Astrocyte (in vitro differentiated cells and primary cell): ENCODE measurements at places on chromosomes 12 and 14. TPM values are rescaled to one million over a fixed set of nuclear protein-coding genes. Genes with fewer than 3 reads are reported as not detected.

DNA sequence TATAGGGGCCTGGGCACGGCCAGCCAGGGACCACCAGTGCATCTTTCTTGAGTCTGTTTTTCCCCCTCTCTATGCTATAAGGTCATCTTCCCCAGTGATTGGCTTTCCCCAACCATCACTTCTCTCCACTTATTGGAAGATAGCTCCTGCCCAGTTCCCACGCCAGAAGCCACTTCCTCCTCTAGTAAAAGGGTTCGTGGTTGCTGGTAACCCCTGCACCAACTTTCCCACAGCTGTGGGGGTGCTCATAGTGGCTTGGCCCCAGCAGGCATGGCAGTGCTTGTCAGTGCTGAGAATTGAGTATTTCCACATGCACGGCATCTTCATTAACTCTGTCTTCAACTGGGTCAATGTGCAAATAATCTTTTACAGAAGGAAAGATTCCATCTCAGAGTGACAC is 215.4 kb downstream of the FOXN3 start:
- DNase-seq, result no peak
- no peaks in the 10 kb centered on the region for H3K4me1 ChIP-seq

- DNase-seq, result peak; percentile 17
- H3K36me3 ChIP-seq, result no peaks in the 10 kb centered on the region
- peak overlapping the region; percentile 53 for H3K27ac ChIP-seq
- H3K4me1 ChIP-seq, result peaks cover 3% of the 10 kb centered on the region
- peak overlapping the region; percentile 79 for H3K4me3 ChIP-seq
Measured at GRCh38 chr12:118103201-118103600, 610 bp downstream of the VSIG10 start.

DNA sequence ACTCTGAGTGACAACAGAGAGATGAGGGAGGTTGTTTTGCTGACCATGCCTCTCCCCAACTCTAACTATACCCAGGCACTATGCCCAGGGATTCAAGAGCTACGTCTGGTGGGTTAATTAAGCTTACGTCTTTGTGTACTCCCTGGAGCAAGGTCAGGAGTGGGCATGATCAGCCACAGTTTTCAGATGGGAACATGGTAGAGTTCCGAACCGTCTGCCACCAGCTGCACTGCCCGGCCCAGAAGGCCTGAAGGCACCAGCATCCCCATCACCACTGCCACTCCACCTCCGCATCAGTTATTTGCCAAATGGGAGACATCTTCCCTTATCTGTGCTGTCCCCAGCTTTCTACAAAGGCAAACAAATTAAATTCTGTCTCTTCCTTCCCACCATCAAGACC is 11.1 kb upstream of the GPX2 start:
- no peak overlapping the region for H3K4me3 ChIP-seq
- no peaks in the 10 kb centered on the region for H3K36me3 ChIP-seq
- no peak for DNase-seq
- no peak overlapping the region for H3K27ac ChIP-seq
- no peaks in the 10 kb centered on the region for H3K27me3 ChIP-seq
- H3K4me1 ChIP-seq, result no peaks in the 10 kb centered on the region

DNA sequence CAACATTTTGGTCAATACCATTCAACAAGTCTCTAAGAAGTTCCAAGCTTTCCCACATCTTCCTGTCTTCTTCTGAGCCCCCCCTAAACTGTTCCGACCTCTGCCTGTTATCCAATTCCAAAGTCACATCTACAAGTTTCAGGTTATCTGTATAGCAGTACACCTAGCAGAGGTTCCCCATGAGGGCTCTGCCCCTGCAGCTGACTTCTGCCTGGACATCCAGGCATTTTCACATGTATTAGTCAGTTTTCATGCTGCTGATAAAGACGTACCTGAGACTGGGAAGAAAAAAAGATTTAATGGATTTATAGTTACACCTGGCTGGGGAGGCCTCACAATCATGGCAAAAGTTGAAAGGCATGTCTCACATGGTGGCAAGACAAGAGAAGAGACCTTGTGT is 10.2 kb upstream of the PLA2G1B start:
- H3K36me3 ChIP-seq, result no peaks in the 10 kb centered on the region
- no peaks in the 10 kb centered on the region for H3K4me1 ChIP-seq

TAS2R20 gene
- 0.57 and 0.99 TPM in 2 replicates for total RNA-seq

MYF5 gene
- total RNA-seq, result not detected in 2 replicates

- H3K36me3 ChIP-seq, result no peaks in the 10 kb centered on the region
- no peak overlapping the region for H3K27ac ChIP-seq
- H3K4me3 ChIP-seq, result no peak overlapping the region
- peaks cover 3% of the 10 kb centered on the region for H3K27me3 ChIP-seq
- DNase-seq, result no peak
- peaks cover 35% of the 10 kb centered on the region for H3K4me1 ChIP-seq
Measured at GRCh38 chr14:103517721-103518421, 4.8 kb downstream of the CKB start.

DNA sequence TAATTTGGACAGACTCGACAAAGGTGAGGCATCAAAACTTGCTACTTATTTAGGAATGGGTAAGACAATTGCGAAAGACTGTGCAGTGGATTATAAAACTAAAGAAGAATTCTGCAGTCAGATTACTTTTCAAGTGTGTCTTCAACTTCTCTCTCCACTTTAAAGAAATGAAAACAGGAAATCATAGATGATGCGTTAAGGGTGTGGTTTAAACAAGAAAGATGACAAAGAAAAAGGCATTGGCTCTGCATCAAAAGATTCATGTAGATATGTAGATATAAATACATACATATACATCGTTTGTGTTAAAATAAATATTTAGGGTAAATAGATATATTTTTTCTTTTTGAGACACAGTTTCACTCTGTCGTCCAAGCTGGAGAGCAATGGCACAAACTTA is 74.6 kb upstream of the PARP11 start:
- DNase-seq, result no peak

DNA sequence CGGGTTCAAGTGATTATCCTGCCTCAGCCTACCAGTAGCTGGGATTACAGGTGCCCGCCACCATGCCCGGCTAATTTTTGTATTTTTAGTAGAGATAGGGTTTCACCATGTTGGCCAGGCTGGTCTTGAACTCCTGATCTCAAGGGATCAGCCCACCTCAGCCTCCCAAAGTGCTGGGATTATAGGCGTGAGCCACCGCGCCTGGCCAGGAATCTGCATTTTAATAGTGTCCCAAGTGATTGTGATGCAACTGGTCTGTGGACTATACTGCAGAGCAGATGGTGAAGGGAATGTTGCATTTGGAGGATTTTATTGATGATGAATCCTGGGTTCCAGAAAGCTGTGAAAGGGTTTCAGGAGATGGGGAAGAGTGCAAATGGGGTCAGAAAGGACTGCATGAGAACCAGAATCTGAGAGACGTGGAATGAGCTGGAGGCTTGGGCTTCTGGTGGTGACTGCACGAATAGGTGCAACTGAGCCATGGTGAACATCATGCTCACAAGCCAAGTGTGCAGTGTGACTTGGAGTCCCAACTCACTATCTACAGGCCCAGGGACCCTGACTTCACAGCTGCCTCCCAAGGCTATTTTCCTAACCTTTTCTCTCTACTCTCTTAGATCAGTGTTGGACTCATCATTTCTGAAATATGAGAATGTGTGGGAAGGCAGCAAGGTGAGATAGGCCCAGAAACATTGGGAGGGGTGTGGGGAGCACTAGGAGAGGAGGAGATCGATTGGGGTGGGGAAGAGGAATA is 4.5 kb downstream of the RPS26 start:
- DNase-seq, result no peak
- peaks cover 29% of the 10 kb centered on the region for H3K36me3 ChIP-seq
- peak overlapping the region; percentile 51 for H3K27ac ChIP-seq
- peaks cover 18% of the 10 kb centered on the region for H3K4me1 ChIP-seq
- H3K27me3 ChIP-seq, result no peaks in the 10 kb centered on the region

B4GALNT3 gene
- total RNA-seq, result 3.6 and 4.6 TPM in 2 replicates

GRCh38 chr12:66813137-66813892 is 134.4 kb upstream of the GRIP1 start:
- no peak overlapping the region for H3K27ac ChIP-seq
- no peak for DNase-seq
- no peaks in the 10 kb centered on the region for H3K36me3 ChIP-seq
- no peak overlapping the region for H3K4me3 ChIP-seq
- H3K27me3 ChIP-seq, result no peaks in the 10 kb centered on the region

FLRT2 gene
- total RNA-seq, result 171 and 227 TPM in 2 replicates

GRCh38 chr12:11765817-11766794 is 116.6 kb downstream of the ETV6 start:
- H3K36me3 ChIP-seq, result peaks cover 5% of the 10 kb centered on the region
- peaks cover 46% of the 10 kb centered on the region for H3K4me1 ChIP-seq
- H3K27ac ChIP-seq, result peak overlapping the region; percentile 92
- no peaks in the 10 kb centered on the region for H3K27me3 ChIP-seq
- peak; percentile 93 for DNase-seq

OTOGL gene
- 0.16 and 0.53 TPM in 2 replicates for total RNA-seq

GRCh38 chr12:27552886-27553560 is 29.0 kb downstream of the PPFIBP1 start:
- H3K4me1 ChIP-seq, result peaks cover 60% of the 10 kb centered on the region
- H3K4me3 ChIP-seq, result no peak overlapping the region
- H3K27ac ChIP-seq, result no peak overlapping the region
- DNase-seq, result peak; percentile 48

DEGS2 gene
- total RNA-seq, result 0.07 TPM in 1 of 2 replicates, not detected in the other

KRT71 gene
- total RNA-seq, result not detected in 2 replicates

VSIG10 gene
- 9.8 and 12.0 TPM in 2 replicates for total RNA-seq

- H3K27me3 ChIP-seq, result no peaks in the 10 kb centered on the region
- no peaks in the 10 kb centered on the region for H3K36me3 ChIP-seq
- no peaks in the 10 kb centered on the region for H3K4me1 ChIP-seq
- no peak overlapping the region for H3K27ac ChIP-seq
Measured at GRCh38 chr12:33472299-33472698, 32.7 kb upstream of the SYT10 start.
